ENCODE measurements at places on chromosomes 2 and 18. TPM values are rescaled to one million over a fixed set of nuclear protein-coding genes. Genes with fewer than 3 reads are reported as not detected.

DNA sequence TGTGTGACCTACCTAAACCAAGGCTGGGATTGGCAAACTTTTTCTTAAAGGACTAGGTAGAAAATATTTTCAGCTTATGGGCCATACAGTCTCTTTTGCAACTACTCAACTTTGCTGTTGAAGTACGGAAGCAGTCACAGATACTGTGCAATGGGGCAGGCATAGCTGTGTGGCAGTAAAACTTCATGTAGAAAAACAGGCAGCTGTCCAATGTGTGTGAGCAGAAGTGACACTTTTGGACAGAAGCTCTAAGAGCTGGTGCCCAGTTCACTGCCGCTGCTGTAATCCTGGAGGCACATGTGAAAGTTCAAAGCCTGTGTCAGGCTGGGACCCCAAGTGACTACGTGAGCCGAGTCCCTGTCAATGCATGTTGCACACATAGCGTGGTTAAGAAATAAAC is 46.7 kb downstream of the MAPK4 start:
- DNase-seq = no peak

FOXI3 gene
- total RNA-seq = 0.40 TPM

DNA sequence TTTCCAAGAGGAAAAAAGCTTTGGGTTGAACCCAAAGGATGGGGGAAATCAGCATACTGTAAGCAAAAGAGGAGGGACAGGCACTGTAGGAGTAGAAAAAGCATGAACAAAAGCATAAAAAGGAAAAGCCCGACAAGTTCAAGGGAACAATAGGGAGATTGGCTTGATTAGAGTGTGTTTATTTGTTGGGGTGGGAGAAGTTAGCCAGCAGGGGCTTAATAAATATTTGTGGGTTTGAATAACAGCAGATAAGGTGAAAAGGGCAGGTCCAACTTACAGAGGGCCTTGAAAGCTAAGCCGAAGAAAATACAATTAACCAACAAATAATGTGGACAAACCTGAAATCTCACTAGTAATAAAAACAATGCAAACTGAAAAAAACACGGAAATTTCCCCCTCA is 126.7 kb downstream of the THADA start:
- no peak for DNase-seq

- DNase-seq = no peak
Observed at GRCh38 chr18:22173928-22174301, 4.5 kb downstream of the GATA6 start.

DNA sequence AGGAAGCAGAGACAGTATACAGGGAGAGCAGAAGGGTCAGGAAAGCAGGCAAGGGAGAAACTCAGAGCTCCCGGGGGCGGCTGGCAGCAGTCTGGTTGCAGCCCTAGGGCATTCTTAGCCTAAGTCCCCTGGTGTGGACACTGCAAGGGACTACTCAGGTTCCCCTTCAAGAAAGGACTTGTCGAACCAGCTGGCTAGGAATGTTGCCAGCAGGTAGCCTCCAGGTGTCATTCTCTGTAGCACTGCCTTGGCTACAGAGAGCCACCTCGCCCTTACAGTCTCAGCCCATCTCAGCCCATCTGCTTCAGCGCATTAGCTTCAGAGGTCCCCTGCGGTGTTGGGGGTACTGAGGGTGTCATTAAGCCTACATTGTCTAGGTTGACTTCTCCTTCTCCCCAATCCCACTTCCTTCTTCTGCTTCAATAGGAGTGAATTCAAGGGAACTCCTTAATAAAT is 11.3 kb upstream of the TMSB10 start:
- no peak for DNase-seq

SLC8A1 gene
- total RNA-seq = 23.2 TPM

DNA sequence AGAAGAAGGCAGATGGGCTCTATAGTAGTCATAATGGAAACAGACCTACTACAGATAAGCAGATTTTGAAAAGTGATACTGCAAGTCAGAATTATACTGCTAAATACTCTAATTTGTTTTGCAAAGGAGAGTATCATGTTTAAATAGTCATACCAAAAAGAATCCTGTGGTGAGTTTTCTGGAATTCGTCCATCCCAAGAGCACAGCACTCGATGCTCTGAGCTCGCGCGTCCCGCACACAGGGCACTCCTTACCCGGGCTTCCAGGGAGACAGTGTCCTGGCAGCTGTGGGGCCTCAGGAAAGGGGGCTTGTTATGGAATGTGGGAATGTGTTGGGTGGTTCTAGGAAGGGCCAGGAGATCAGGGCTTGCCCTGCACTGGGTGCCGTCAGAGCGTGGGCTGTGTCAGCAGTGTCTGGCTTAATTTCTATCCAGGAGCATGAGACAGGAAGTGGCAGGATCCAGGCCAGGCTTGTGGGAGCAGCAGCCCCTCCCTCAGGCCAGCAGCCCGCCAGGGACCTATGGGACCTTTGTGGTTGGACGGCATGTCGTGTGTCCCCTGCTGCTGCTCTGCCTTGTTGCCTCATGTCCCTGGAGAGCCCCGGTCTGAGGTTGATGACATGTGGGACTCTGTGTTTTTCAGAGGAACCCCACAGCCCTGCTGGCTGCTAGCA is 193.2 kb upstream of the TPO start:
- no peak for DNase-seq

DNA sequence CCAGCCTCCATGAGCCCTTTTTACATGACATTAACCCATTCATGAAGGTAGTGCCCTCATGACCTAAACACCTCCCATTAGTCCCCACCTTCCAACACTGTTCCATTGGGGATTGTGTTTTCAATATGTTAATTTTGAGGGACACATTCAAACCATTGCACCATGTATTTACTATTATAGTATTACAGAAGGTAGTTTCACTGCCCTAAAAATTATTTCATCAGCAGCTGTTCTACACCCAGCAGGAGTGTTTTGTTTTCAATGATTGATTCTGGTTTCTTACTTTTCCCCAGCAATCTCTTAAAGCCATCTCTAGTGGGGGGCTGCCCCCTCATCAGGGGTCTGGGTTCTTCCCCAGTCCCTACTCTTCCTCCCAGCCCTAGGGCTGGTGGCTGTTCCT is 71.9 kb downstream of the CERS6 start:
- DNase-seq = no peak

DNA sequence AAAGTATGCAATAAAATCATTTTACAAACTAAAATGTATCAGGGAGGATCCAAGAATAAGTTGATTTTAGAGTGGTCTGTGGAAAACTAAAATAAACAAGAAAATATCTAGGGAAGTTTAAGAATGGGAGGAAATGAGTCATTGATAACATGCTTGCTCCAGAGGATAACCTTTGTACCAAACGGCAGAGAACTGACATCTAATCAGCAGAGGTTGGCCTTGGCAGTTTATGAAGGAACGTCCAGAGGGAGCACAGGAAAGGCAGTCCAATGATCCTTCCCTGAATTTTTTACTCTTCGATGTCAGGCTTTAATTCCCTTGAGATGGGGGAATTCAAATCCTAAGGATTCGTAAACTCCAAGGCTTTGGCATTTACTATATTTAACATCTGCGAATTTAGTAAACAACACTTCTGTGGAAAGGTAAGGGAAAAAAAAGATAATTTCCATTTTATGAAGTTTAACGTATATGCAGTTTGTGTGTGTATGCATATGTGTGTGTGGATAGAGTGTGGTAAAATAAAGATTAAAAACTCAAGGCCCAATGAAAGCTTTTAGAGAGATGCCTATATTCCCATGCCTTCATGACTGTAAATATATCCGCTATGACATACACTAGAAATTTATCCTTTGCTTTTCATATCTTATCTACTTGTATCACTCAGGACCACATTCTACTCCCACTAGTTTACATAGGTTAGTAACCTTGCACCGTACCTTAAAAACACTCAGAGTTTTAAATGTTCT is 8.7 kb upstream of the INPP1 start:
- no peak for DNase-seq

Data from prostate gland (tissue), 2 donors.